Esophagus squamous epithelium (tissue), 5 donors: ENCODE measurements at places on chromosomes 5 and 9. TPM values are rescaled to one million over a fixed set of nuclear protein-coding genes. Genes with fewer than 3 reads are reported as not detected.

SHISAL2B gene
- not detected for total RNA-seq

DMGDH gene
- not detected for total RNA-seq

CAVIN4 gene
- 0.11 TPM for total RNA-seq

MAPK9 gene
- 14.5 TPM for total RNA-seq

SPATA31A3 gene
- total RNA-seq = not detected

SPINK6 gene
- total RNA-seq = not detected
